ENCODE measurements at places on chromosomes 12 and 14.

- no peak for DNase-seq
Measured at GRCh38 chr14:90402016-90402415, 5.2 kb downstream of the CALM1 start.

DNA sequence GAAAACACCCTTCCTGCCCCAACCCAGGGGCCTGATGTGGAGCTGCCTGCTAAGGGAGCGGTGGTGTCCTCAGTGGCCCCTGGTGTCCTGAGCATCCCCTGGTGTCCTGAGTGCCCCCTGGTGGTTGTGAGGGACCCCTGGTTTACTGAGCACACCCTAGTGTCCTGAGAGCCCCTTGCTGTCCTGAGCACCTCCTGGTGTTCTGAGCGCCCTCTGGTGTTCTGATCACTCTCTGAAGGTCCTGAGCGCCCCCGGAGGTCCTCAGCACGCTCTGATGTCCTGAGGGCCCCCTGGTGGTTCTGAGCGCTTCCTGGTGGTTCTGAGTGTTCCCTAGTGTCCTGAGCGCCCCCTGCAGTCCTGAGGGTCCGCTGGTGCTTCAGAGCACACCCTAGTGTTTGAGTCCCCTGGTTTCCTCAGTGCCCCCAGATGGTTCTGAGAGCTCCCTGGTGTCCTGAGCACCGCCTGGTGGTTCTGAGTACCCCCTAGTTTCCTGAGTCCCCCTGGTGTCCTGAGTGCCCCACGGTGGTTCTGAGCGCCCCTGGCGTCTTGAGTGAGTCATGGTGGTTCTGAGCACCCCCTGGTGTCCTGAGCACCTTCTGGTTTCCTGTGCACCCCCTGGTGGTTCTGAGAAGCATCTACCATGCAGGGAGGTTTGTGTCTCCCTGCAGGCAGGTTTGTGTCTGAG lies 1004.2 kb downstream of the TMEM121 start:
- DNase-seq: no peak

GRCh38 chr12:15962760-15963159 lies 51.6 kb downstream of the DERA start:
- DNase-seq: no peak

- DNase-seq: no peak
Measured at GRCh38 chr12:19404242-19404880, 34.9 kb upstream of the AEBP2 start.

All from left hindlimb (tissue), 1 donor.